ENCODE measurements at places on chromosomes 16 and 17.
A peak's percentile ranks its signal among the peaks of the same experiment; 100 is the strongest.

- DNase-seq, result no peak
Observed at GRCh38 chr17:72714357-72714966, 378.0 kb downstream of the SLC39A11 start.

DNA sequence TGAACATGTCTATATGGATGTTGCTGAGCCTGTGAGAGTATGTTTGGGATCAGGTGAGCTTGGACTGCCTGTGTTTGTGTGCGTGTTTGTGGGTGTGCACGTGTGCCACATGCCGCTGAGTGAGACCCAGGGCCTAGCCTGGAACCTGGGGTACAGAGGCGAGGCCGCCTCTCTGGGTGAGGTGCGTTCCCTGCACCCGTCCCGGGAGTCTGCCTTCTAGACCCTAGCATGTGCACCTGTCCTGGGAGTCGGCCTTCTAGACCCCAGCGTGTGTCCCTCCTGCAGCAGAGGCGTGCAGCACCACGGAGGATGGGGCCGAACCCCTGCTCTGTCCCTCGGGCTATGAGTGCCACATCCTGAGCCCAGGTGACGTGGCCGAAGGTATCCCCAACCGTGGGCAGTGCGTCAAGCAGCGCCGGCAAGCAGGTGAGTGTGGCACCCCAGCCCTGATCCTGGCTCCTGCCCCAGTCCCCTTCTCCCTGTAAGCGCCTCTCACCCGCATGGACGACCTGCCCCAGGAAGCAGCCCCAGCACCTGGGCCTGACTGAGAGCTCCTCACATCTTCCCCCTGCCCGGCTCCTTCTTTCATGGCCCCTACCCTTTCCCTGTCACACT lies 24.6 kb downstream of the WFDC1 start:
- no peak for DNase-seq

DNA sequence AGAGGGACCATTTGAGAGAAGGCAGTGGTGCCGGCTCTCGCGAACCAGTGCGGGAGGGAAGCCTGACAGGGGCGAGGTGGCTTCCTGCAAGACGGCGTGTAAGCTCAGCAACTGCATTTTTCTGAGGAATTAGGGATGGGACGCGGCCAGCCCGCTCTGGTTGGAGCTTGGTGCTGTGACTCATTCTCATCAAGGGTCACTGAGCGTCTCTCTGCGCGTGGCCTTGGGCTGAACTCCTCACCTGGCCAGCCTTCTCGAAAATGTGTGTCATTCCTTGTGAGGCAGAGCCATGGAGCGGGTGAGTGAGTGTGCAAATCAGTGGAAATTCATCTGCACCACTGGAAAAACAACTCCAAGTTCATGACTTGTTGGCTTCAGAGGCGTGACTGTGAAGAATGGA lies 52.8 kb downstream of the NTN1 start:
- DNase-seq, result no peak

GRCh38 chr16:85330694-85331188 lies 218.5 kb upstream of the CIBAR2 start:
- peak; percentile 72 for DNase-seq

DNA sequence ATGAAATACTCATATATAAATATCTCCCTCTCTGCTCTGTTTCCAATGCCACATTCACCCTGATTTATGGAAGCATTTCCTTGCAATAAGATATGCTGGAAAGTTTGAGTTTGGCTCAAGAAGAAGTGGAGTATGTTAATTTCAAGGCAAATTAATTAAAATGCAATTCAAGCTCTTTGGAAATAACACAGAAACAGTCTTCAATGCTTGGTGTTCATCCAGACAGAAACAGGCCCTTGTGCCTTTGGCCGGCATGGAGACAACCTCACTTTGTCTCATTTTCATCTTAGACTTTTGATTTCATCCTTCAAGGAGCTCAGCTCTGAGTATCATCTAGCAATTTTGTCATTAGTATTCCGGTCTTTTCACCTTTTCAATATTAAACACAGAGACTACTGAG lies 210.0 kb downstream of the C16orf95 start:
- DNase-seq, result no peak

- DNase-seq, result no peak
Observed at GRCh38 chr17:30831257-30831656, 509 bp upstream of the ATAD5 start.

DNA sequence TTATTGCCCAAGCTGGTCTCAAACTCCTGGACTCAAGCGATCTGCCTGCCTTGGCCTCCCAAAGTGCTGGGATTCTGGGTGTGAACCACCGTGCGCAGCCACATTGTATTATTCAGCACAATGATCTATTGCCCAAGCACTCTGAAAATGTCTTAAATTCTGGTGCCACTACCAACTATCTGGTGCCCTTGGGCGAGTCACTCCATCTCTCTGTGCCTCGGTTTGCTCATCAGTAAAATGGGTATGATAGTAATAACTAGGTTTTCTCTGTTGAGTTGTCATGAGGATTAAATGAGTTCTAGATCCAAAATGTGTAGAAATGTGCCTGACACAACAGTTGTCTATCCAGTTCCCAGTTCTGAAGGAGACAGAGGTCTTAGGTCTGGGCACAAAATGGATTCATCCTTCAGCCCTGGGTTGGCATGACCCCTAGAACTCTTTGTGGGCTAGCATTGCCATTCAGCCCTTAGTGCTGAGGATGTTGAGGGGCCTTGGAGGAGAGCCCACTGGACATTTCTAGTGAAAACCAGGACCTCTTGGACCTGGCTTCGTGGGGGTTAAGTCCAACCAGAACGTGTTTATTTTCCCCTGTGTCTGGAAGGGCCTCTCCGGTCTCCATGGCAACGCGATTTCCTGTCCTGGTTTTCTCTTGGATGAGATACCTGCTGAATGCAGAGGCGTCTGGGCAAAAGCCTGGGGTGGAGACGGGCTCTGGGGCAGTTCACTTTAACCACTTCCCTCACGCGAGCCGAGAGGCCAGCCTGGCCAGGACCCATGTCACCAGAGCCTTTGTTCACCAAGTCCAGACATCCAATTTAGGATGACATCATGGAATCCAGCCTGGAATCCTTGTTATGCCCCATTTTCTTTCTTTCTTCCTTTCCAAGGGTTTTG lies 43.7 kb upstream of the TNRC6A start:
- no peak for DNase-seq

GRCh38 chr16:69386596-69386995 lies 789 bp upstream of the TERF2 start:
- DNase-seq, result no peak

DNA sequence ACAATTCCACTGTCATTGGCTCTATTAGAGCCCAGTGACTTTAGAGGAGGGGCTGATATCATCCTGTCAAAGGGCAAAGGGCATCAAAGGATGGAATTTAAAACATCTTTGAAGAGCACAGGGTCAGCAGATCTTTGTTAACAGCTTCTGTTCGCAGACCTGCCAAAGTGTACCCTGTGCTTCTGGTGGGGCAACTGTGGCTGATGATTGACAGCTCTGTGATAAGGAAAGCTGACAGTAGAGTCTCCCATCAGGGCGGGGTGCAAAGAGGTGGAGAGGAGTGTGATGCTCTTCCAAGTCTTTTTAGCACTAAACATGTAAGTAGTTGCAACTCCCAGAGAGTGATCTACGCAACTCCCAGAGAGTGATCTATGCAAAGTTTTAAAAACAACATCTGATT lies 742.1 kb upstream of the SOX9 start:
- no peak for DNase-seq

DNA sequence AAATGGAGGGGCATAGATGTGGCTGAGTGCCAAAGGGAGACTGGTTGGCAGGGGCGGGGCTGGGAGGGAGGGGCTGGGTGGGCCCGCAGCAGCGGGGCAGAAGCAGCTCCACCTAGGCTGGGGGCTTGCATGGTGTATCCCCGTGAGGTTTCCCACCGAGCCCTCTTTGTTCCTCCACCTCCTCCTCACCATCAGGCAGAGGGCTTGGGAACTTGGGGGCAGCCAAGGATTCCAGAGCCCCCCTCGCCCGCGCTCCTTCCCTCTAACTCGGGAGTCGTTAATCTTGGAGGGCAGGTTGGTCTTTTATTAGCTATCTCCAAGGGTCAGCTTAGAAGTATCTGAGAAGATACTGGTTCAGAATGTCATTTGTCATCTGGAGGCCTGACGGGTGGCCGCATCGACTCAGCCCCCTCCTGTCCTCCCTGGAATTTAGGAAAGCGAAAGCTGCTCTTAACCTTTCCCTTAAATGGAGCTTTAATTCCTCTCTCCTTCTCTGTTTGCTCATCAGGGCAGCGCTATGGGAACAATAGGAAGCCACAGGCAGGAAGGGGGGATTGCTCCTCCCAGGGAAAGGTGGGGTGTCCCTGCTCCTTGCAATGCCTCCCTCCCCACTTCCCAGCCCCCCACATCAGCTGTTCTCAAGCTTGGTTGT lies 274.3 kb upstream of the XYLT1 start:
- DNase-seq, result no peak

DNA sequence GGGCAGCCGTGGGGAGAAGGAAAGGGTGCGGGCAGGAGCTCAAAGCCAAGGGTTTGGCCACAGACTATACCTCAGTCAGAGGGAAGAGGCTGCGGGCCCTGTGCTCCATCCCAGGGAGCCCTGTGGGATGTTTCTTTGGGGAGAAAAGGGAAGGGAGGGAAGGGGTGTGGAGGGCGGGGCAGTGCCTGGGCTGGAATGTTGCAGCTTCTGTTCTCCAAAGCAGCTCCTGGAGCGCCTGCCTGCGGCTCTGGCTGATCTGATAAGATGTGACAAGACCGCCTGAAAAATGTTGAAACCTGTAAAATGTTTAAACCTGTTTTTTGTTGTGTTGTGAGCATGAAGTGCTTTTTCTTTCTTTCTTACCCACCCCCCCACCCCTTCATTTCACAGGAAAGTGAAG lies 32.8 kb downstream of the WNT3 start:
- DNase-seq, result no peak

DNA sequence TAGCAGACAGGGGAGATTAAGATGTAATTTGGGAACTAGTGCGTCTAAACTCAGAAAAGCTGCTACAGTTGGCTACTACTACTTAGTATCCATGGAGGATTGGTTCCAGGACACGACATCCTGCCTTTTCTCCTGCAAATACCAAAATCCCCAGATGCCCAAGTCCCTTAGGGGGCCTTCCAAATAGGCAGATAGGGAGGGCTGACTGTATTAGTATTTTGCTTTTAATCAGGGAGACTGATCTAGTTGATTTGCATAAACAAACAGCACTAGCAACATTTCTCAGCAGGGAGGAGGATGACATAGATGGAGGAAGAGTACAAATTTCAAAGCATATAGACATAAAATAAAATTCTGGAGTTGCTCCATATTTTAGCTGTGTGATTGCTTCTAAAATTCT lies 621.6 kb upstream of the GOT2 start:
- no peak for DNase-seq

DNA sequence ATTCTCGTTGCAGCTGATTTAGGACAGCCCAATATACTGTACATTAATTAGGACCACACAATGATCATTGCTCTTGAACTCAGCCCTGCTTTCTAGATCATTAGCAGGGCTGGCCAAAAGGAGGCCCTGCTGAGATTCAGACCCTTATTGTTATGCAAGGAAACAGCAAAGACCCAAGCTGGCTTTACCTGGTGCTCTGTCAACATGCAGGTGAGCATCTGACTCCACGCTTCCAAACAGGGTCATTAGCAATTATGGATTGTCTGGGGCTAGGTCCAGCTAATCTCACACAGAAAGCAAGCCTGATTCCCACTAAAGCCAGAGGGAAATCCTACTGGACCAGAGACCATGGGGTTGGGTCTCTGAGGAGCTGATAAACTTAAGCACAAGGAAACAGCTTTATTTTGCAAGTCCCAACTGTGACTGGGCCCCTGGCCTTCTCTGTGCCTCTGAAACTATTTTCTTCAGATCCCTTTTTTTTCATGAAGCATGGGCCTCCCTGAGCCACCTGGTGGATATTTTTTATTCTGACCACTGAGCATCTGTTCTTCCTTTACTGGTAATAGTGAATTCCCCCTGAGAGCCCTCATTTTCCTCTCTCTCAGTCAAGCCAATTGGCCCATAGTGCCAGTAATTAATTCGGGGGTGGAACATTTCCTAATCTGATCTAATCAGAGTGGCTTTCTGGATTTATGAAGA lies 236.1 kb downstream of the GRIN2A start:
- DNase-seq, result no peak

GRCh38 chr17:65511316-65511715 lies 50.1 kb downstream of the AXIN2 start:
- no peak for DNase-seq

GRCh38 chr17:40541060-40541872 lies 24.0 kb downstream of the CCR7 start:
- DNase-seq, result no peak

GRCh38 chr16:49441366-49441780 lies 67.8 kb downstream of the C16orf78 start:
- no peak for DNase-seq

- no peak for DNase-seq
Observed at GRCh38 chr17:80358131-80358530, 56.8 kb upstream of the ENDOV start.

DNA sequence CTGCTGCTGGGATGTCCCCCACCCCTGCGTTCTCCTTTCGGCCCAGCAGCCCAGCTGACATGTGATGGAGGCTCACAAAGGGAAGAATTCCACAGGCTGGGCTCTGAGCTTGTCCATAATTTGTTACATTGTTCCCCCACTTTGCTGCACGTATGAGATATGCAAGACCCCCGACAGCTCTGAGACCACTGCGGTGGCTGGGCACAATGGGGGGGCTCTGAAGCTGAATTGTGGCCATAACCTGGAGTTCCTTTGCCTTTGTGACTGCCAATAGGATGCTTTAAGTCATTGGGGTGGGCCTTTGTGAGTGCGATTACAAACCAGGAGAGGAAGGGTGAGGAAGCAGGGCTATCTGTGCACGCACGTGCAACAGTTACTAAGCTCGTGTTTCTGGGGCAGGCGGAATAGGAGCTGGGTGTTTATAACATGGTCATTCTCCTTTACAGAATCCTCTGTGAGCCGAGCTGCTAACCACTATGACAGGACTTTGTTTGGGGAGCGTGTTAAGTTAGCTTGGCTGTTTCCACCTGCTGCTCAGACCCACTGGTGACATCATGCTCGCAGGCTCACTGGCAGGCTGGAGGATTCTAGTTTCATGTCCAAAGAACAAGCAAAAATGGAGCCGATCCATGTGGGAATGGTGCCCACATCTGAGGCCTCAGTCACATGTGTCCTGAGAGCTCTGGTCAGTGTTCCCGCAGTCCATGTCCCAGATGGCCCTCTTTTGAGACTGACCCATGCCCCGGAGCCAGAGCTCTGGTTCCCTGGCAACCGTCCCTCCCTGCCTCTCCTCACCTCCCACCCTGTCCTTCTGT lies 208.3 kb upstream of the SALL1 start:
- DNase-seq, result no peak
